ENCODE measurements at places on chromosomes 11 and 22. TPM values are rescaled to one million over a fixed set of nuclear protein-coding genes. Genes with fewer than 3 reads are reported as not detected.

The C11orf91 gene
- not detected for total RNA-seq

The TMEM151A gene
- 5.0 TPM for total RNA-seq

The C1QTNF4 gene
- total RNA-seq, result 6.6 TPM

The TRIM34 gene
- 1.1 TPM for total RNA-seq

The GLB1L2 gene
- 12.3 TPM for total RNA-seq
